ENCODE measurements at places on chromosomes 1 and 21.

- DNase-seq = peak; percentile 12
Measured at GRCh38 chr1:64599242-64599641, 129.3 kb downstream of the CACHD1 start.

GRCh38 chr21:25329227-25329825, 278.0 kb downstream of the MRPL39 start:
- peak; percentile 85 for DNase-seq

DNA sequence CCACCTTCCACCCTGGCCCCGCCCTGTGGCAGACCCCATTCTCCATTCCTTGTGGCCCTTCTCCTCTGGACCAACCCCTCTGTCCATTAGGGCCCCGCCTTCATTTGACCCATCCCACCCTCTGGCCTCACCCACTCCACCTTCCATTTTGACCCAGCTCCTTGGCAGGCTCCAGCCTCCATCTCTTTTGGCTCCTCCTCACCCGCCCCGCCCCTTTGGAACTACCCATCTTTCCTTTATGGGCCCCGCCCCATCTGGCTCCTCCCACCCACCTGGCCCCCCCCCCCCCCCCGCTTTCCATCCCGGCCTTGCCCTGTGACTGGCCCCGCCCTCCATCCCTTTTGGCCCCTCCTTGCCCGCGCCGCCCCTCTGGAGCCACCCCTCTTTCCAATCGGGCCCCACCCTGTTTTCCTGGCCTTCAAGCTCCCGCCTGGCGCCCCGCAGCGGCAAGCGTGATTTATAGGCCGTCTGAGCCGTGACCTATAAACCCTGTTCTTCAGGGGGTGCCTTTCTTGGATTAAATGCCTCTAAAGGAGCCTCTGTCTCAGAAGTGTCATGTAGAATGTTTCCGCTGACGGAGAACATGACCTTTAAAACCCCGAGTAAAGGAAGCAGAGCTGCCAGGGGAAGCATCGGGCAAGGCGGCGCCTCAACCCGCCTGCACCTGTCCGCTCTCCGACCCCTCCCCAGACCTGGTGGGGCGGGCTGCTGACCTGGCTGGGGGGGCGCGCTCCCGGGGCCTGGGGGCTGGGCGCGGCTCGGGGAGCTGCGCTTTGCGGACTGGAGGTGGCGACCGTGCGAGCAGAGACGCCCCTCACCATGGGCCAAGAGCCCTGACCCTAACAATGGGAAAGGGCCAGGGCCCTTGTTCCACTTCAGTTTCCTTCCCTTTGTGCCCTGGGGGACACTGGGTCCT, 178.0 kb downstream of the CAMTA1 start:
- peak; percentile 29 for DNase-seq

DNA sequence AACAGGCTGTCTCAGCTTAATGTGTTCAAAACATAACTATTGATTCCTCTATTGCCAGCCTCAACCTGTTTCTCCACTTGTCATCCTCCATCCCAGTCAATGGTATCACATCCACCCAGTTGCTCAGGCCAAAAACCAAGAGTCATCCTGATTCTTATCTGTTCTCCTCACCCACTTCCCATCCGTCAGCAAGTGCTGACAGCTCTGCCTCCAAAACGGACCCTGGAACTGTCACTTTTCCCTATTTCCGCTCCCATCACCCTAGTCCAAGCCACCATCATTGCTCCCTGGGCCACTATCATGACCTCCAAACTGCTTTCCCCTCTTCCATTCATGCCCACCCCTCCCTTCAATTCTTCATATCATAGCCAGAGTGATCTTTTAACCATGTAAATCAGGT, 36.2 kb upstream of the IFFO2 start:
- DNase-seq = no peak

- no peak for DNase-seq
Measured at GRCh38 chr1:20031161-20031560, 38.8 kb upstream of the PLA2G5 start.

GRCh38 chr1:156098784-156099183, 15.7 kb upstream of the LMNA start:
- DNase-seq = no peak

DNA sequence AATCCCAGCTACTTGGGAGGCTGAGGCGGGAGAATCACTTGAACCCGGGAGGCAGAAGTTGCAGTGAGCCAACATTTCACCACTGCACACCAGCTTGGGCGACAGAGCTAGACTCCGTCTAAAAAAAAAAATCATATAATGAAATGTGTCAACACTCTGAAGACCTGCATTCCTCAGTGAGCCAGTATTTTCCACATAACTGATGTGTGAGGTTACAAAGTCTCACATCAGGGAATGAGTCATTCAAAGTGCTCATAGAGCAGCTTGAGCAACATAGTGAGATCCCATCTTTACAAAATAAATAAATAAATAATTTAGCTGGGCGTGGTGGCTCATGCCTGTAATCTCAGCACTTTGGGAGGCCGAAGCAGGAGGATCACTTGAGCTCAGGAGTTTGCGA, 65.5 kb downstream of the CASZ1 start:
- peak; percentile 91 for DNase-seq

DNA sequence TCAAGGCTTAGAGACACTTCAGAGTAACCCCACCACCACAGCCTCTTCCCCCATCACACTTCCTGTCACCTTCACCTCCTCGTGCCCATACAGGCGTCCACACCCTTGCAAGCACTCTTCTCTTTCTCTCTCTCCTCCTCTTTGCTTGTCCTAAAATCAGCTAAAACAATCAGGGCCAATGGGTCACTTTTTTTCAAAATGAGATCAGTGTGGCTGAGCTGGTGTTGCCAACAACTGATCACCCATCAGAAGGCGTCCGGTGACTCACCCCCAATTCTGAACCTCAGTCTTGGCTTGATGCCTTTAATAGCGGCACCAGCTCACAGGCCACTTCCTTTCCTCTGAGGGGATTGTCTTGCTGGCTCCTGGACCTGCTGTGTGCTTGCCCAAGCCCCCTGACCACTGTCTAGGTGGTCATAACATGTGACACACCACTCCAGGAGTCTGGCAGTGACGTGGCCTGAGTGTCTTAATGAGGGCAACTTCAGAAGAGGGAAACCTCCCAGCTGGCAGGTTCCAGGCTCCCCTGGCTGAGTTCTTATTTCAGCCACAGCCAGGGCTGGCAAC, 1.6 kb downstream of the DRAXIN start:
- peak; percentile 95 for DNase-seq

GRCh38 chr1:246923482-246923881, 8.3 kb downstream of the AHCTF1 start:
- no peak for DNase-seq

DNA sequence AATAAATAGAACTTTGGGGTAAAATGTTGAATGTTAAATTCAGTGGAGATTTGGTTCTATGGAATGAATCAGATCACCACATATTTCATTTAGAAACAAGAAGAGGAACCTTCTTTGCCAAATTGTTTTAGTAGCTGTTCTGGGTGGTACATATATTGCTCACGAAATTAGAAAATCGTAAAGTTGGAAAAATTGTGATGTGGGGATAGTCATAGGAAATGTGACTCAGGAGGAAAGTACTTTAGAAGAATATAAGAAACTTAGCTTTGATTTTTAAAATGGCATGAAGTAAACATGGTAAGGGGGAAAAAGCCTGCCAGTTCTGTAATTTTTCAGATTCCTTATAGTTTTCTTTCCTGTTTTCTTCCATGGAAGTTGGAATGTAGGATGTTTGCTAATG, 27.4 kb downstream of the RRP15 start:
- peak; percentile 49 for DNase-seq

DNA sequence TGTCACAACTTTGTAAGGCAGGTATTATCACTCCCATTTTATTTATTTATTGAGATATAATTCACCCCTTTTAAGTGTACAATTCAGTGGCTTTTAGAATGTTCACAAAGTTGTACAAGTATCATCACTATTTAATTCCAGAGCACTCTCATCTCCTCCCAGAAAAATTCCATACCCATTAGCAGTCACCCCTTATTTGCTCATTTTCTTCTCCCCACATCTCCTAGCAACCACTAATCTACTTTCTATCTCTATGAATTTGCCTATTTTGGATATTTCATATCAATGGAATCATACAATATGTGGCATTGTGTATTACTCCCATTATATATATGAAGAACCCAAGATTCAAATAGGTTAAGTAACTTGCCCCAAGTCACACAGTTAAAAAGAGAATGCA, 7.0 kb downstream of the DSTYK start:
- DNase-seq = peak; percentile 48

DNA sequence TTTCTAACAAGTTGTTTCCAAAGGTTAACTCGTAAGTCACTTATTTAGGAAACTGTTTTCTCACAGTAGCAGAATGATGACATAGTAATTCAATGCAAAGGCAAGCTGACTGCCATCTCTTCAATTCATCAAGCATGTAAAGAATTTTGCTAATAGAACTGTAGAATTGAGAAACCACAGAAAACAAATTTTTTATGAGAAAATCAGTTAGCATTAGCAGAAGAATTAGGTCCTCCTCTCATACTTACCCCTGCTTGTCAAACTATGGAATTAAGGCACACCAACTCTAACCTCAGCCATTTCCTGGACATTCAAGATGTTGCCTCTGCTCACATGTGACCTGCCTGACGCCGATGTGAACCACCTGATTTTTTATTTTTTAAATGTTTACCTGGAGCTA, 115.2 kb downstream of the LRRC40 start:
- no peak for DNase-seq

DNA sequence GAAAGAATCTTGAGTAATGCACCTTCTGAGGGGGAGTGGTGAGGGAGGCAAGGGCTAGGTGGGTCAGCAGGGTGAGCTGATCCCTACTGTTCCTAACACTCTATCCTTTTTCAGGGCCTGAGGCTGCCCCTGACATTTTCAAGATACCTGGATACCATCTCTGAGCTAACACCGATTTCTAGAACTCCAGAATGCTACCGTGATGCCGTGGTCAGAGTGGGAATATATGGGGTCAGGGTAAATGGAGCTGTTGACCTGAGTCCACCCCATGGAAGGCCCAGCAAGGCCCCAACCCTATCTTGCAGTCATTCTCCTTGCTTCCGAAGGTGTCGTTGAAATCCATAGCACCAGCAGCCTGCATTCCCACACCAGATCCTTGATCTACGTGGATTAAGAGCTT, 18.0 kb upstream of the PTPRF start:
- no peak for DNase-seq

- no peak for DNase-seq
Measured at GRCh38 chr1:52571783-52572182, 18.9 kb upstream of the TUT4 start.

GRCh38 chr1:68363339-68363738, 86.4 kb downstream of the RPE65 start:
- DNase-seq = no peak

- DNase-seq = no peak
Measured at GRCh38 chr1:181416268-181416860, 67.0 kb upstream of the CACNA1E start.

GRCh38 chr1:59122527-59122926, 174.4 kb upstream of the FGGY start:
- peak; percentile 44 for DNase-seq

DNA sequence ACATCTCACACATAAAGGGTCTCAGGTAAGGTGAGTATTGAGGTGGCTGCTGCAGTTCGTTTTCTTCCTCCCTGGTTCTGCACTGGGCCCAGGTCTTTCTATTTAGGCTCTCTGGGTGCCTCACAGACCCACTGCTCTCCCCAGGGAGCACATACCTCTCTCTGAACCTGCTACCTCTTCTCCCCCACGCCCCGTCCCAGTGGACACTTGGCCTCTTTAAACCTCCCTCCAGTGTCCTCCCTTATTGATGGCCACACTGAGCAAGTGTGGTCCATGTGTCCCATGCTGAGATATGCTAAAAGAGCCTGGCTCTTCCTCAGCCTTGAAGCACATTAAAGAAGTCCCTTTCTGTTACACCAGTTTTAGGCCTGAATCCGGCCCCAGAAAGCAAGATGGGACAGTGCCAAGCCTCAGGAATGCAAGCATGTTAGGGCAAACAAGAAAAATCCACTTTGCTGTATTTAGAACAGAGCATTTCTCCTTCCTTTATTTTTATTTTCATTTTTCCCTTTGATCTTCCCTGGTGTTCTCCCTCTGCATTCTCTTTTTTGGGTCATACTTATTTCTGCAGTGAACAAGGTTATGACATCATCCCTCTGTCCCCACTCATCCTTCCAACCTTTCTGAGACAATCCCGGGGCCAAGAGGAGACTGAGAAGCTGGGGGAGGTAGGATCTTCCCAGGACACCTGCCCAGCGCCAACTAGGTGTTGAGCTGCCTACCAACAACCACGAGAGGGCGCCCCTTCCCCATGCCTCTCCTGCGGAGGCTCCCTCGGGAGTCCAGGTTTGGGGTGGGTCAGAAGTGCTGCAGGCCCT, 5.0 kb upstream of the CHI3L2 start:
- DNase-seq = peak; percentile 81

DNA sequence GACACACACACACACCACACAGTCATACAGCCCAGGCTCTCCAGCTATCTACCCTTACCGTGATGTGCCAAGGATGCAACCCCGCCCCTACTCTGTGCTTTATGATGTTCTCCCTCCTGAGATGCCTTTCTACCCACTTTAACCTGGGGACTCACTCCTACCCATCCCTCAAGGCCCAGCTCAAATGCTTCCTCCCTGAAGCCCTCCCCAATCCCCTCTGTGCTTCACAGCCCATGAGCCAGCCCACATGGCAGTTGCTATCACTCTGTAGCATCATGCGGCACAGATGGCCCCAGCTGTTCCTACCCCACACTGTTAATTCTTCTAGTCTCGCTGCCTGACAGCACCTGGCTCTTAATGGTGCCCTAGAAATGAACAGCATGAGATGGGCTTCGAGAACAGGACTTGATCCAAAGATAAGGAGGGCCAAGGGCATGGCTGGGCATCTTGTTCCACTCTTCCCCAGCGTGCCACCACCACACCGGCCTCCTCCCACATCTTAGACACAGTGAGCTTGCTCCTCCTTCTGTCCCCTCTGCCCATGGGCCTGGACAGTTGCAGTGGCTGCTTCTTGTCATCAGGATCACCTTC, 109.8 kb downstream of the GLIS1 start:
- DNase-seq = no peak

- no peak for DNase-seq
Measured at GRCh38 chr1:180598333-180598974, 33.4 kb upstream of the XPR1 start.

DNA sequence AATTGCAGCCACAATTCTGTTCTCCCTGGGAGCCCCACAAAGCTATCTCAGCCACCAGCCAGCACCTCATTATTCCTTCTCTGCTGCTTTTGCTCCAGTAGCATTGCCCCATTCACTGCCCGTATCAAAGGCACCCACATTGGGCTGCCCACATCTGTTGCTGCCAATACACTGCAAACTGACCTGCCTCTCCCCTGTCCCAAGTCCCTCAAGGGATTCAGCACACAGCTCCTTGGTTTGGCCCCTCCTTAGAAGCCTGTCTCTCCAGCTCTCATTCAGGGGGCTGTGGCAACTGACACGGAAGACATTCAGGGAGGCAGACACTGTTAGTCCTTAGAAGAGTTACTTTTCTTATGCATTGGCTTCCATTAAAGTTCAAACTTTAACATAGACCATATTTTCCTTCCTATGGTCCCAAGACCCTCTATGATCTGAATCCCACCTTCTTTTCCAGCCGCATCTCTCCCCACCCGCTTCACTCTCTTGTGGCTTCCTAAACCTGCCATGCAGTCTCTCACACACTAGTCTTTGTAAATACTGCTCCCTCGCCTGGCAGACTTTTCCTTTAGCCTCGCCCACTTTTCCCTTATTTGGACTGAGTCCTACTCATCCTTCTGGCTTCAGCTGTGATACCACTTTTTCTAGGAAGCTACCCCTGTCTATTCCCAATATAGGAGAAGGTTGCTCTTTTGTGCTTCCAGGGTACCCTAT, 19.3 kb upstream of the KLHDC8A start:
- peak; percentile 88 for DNase-seq

- DNase-seq = no peak
Measured at GRCh38 chr1:5928714-5929400, 63.4 kb downstream of the NPHP4 start.
